ENCODE measurements at places on chromosomes 6 and 20. TPM values are rescaled to one million over a fixed set of nuclear protein-coding genes. Genes with fewer than 3 reads are reported as not detected.

DNA sequence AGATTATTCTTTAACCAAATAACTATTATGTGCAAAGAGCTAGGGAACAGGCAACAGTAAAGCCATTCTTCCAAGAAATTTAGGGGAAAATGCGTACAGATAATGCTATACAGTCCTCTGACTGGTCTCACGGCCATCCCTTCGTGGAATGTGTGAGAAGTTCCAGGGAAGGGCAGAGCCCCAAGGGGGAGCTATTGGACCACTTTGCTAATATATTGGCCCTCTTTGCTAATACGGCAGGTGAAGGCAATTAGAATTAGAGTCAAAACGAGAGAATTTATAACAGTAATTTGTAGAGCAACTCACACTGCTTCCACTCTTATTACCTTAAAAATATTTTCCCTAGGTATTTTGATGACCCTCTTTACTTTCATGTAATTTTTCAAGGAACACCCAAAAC is 140.4 kb downstream of the IMPG1 start:
- no peak for DNase-seq

DNA sequence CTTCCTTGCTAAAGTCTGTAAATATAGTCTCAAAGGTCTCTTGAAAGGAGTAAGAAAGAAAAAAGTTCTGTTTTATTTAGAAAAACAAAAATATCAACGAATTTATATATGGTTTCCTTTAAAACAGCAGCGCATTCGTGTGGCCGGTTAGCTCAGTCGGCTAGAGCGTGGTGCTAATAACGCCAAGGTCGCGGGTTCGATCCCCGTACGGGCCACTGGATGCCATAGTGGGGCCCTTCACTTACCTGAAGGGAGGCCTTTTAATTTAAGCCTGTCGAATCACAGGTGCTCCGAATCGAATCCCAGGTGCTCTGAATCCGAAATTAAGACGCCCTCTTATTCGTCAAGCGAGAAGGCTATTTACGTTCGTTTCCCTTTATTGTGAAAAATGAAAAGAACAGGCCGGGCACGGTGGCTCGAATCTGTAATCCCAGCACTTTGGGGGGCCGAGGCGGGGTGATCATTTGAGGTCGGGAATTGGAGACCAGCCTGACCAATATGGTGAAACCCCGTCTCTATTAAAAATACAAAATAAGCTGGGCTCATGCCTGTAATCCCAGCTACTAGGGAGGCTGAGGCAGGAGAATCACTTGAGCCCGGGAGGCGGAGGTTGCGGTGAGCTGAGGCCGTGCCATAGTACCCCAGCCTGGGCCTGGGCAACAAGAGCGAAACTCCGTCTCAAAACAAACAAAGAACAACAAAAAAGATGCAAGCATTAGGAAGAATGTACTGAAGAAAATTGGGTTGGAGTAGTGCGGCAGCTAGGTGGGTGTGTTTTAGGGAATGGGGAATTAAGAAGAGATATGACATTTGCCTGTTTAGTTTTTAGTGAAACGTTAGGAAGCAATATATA is 195.8 kb upstream of the ZNF184 start:
- DNase-seq: no peak

- no peak for DNase-seq
Observed at GRCh38 chr6:43095939-43096338, 19.8 kb downstream of the PTK7 start.

GRCh38 chr6:90294989-90295853 is 1.4 kb downstream of the BACH2 start:
- peak; percentile 64 for DNase-seq

- no peak for DNase-seq
Observed at GRCh38 chr6:11335826-11336225, 103.4 kb upstream of the NEDD9 start.

The UBE2C gene
- 0.57 TPM for total RNA-seq

The CRISP2 gene
- not detected for total RNA-seq

The GTSF1L gene
- not detected for total RNA-seq

The MLIP gene
- total RNA-seq: not detected

The CNKSR3 gene
- 0.17 TPM for total RNA-seq

- no peak for DNase-seq
Observed at GRCh38 chr6:32327103-32327502, 44.6 kb downstream of the TSBP1 start.

GRCh38 chr20:20274821-20275220 is 93.1 kb upstream of the INSM1 start:
- DNase-seq: no peak

- no peak for DNase-seq
Observed at GRCh38 chr6:12903246-12903645, 186.7 kb downstream of the PHACTR1 start.

The MEI4 gene
- 0.08 TPM for total RNA-seq

GRCh38 chr6:33589392-33589730 is 9.3 kb upstream of the BAK1 start:
- no peak for DNase-seq

DNA sequence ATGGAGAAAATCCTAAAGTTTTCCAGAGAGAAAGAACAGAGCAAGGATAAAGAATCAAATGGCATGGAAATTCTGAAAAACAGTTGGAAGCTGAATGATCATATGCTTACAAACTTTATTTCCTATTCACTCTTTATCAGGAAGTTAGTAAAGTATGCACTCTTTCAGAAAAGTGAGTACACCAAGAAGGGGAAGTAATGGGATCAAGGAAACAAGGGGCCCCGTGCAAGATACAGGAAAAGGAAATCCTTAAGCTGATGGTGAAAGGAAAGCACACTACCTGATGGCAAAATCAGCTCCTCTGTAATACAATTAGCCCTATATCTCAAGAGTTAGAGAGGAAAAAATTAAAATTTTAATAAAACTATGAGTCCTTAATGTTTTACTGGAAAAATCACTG is 14.0 kb downstream of the CALHM6 start:
- DNase-seq: no peak

The TMEM217 gene
- total RNA-seq: not detected
